ENCODE measurements at places on chromosomes 11 and 22.

DNA sequence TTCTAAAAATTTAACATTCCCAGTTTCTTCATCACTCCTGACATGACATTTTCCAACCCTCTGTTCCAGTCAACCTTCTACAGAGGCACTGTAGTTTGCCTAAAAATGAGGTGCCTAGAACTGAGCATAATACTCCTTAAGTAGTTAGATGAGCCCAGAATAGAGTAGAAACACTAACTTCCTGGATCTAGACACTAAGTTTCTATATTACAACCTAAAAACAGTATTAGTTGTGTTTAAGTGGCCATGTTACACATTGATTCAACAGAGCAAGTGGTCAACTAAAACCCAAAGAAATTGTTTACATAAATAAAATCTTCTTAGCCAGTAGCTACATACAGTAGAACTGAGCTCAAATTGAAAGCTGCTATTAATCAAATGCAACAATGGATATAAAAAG lies 1.3 kb downstream of the HPS5 start:
- no peak for DNase-seq

- DNase-seq = peak; percentile 31
Measured at GRCh38 chr22:27139935-27140511, 482.6 kb downstream of the MIAT start.

GRCh38 chr11:69686856-69687255 lies 11.7 kb upstream of the LTO1 start:
- no peak for DNase-seq

GRCh38 chr11:79363256-79363655 lies 77.6 kb downstream of the TENM4 start:
- DNase-seq = no peak
